Fibroblast of skin of right quadriceps (primary cell): ENCODE measurements at places on chromosomes 13 and 19.

DNA sequence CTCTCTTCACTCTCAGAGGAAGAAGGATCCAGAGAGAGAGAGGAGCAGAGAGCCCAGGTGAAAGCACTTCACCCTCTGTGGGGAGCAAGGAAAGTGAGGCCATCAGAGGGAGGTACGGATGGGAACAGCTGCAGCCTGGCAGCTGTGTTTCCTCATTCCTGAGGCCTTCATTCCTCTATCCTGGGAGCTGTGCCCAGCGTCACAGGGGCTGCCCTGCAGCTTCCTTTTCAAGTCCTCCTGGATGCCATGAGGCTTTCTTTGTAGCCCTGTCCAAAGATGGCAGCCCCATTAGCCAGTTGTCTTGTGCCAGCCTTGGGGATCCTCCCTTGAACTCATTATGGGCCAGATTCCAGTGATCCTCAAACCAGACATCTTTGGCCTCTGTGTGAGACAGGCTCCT, 76.8 kb upstream of the PCDH8 start:
- no peak for DNase-seq

DNA sequence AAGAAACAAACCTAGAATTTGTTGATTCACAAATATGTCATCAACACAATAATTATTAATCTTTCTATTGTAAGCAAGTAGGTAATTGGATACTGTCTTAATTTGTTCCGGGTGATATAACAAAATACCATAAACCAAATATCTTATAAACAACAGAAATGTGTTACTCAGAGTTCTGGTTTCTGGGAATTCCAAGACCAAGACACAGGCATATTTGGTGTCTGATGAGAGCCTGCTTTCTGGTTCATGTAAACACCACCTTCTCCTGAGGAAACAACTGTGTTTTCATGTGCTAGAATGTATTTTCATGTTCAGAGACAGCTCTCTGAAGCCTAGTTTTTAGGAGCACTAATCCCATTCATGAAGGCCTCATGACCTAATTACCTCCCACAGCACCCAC, 1819.5 kb downstream of the SLITRK5 start:
- no peak for DNase-seq

DNA sequence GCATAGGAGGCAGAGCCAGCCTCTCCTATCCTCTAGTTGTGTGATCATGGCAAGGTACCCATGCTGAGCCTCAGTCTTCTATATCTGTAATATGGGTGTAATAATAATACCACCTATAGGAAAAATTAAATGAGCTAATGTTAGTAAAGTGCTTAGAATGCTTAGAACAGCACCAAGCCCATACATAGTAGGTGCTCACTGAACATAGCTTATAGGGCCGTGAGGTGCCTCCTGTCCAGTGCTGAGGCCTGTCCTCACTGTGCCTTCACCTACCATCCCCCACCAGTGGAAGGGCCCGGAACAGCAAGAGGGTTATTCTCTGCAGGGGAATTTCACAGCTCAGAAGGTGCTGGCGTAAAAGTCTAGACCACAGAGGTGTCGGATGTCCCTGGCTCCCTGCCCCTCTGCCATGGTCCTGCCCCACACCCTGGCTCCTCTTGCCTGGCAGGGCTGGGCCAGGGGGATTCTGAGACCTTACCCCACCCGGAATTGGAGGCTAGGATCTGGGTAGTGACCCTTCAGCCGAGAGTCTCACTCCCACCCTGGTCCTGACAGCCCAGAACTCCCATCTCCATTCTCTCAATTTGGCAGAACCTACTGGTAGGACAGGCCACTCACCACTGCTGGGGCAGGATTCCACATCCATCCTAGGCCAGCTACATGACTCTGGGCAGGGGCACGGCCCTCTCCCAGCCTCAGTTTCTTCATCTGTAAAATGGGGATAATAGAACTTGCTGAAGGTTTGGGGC, 2.2 kb upstream of the SCN1B start:
- DNase-seq, result peak; percentile 22

DNA sequence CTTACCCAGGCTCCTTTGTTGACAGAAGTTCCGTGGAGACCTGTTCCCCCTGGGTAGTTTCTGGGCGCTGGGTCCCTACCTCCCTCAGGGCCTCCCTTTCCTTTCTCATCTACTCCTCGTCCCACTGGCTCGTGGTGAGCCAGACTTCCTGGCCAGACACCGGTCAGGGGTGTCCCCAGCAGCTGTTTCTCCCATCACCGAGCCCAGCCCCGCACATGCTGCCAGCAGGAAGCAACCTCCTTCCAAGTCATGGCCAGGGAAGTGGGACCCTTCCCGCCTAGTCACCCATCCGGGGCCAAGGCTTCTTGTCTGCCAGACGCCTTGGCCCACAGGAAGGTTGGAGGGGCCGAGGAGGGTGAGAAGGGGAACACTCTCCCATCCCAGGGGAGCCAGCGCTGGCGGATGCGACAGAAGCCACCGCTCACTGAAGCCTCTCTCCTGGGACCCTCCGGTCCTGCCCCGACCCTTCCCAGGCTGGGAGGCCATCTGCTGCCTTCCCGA, 5.7 kb downstream of the PAK4 start:
- no peak for DNase-seq

GRCh38 chr19:33393286-33394005, 19.9 kb downstream of the CEBPG start:
- DNase-seq, result no peak

GRCh38 chr13:25200783-25201182, 28.7 kb upstream of the AMER2 start:
- DNase-seq, result no peak
